T47D (cell line): ENCODE measurements at places on chromosomes 7 and 10.

GRCh38 chr10:116910910-116911309, 61.6 kb downstream of the ENO4 start:
- DNase-seq = no peak

- DNase-seq = no peak
Observed at GRCh38 chr10:52099026-52099600, 215.0 kb upstream of the DKK1 start.

GRCh38 chr7:82704121-82704520, 260.5 kb upstream of the CACNA2D1 start:
- no peak for DNase-seq

- no peak for DNase-seq
Observed at GRCh38 chr7:88818552-88818951, 23.0 kb upstream of the TEX47 start.

DNA sequence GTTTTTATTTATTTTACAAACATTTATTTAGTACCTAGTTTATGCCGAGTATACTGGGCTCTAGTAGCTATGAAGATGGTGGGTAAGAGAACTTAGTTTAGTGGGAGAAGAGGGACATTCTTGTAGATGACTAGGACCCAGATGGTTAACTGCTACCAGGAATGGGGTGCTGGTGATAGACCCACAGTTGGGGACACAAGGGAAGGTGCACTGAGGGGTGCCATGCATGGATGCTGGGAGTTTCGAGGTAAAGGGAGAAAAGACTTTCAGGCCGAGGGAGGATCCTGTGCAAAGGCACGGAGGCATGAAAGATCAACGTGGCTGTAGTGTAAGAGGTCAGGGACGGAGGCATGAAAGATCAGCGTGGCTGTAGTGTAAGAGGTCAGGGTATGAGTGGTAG, 204.2 kb upstream of the HABP2 start:
- DNase-seq = no peak

DNA sequence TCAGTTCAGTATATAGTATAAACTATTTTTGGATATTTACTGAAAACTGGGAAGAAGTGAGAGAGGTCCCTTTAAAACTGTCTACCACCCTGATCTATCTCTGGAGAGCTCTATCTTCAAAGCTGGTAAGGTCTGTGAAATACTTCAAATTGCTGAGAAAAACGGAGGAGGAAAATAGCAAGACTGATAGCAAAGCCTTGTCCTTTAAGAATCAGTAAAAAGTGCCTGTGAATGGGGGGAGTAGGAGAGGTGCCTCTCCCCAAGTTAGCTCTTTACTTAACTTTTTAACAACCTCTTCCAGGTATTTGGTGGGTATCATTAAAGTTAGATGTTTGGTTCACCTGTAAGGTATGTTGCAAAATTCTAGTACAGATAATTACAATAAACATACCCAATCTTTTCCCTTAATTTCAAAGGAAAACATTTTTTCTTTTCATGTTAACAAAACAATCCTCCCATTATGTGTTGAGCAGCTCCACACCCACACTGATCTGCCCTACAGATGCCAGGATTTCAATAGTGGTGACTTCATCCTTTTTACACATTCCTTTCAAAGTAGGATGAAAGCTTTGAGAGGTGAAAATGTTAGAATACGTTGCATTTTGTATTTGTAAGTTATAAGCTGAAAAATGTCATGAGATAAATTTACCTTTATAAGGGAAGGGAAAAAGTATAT, 149.2 kb downstream of the CRPPA start:
- DNase-seq = no peak

- no peak for DNase-seq
Observed at GRCh38 chr7:117091721-117092120, 138.4 kb downstream of the ST7 start.

GRCh38 chr10:49375611-49376010, 20.3 kb downstream of the DRGX start:
- DNase-seq = no peak

DNA sequence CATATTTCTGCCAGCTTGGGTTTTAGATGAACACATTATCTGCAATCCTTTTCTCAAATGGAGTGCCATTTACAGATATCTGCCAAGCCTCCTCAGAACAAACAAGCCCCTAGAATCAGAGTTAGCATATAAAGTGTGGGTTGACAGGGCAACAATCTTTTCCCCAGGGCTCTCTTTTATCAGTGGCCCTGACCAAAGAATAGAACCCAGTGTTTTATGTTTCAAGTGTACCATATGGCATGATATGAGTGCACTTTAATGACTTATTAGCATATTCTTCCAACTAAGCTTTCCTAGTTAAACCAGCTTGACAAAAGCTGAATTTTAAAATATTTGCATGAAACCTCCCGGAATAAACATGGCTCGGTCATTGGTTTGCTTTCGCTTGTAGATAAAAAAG, 57.3 kb downstream of the EVX1 start:
- DNase-seq = no peak

GRCh38 chr7:51295440-51296245, 21.0 kb downstream of the COBL start:
- no peak for DNase-seq

GRCh38 chr7:35553519-35553918, 141.4 kb downstream of the HERPUD2 start:
- no peak for DNase-seq

DNA sequence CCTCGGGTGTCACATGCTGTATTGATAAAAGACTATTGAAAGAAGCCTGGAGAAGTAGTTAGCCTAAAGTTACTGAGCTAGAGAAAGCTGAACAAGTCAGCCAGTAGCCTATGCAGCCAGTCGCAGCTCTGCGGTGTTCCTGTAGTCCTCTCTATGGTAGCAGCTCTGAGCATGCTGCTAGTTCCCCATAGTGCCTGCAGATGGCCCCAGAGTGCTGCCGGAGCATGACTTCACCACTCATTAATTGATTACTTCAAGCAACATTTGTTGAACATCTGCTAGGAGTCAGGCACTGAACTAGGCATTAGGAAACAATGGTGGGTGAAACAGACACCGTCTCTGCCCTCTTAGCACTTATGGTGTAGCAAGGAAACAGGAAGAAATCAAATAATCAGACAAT, 422.7 kb downstream of the SORCS3 start:
- peak; percentile 4 for DNase-seq

- no peak for DNase-seq
Observed at GRCh38 chr7:10860516-10860915, 113.2 kb upstream of the PHF14 start.

DNA sequence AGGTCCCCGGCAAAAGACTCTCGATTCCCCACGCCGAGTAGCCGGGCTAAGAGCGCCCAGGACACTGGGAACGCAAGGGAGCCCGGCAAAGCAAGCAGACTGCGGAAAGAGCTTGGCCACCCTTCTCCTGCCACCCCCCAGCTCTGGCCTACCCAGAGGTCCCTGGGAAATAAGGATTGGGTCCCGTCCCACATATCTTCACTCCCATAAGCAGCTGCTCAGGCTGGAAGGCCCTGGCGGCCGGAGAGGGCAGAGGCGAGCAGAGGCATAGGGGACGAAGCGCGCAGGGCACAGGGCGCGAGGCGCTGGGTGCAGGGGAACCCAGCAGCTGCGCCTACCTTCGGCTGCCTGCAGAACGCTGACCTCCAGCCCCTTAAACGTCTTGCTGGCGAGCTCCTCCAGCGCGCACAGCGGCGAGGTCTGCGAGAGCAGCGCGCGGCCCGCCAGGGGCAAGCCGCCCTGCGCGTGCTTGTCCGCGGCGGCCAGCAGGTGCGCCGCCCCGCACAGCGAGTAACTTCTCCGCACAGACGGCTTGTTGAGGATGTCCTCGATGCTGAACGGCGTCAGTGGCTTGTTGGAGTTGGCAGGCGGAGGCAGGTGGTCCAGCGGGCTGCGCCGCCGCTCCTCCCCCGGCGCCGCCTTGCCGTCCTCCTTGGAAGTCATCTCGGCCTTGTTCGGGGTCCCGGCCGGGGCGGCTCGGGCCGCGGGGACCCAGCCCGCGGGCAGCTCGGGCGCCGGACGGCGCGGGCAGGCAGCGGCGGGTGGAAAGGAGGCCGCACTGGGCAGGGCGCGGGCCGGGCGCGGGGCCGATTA, 904 bp downstream of the LBX1 start:
- DNase-seq = no peak

GRCh38 chr7:137969828-137970227, 32.1 kb downstream of the CREB3L2 start:
- DNase-seq = no peak

DNA sequence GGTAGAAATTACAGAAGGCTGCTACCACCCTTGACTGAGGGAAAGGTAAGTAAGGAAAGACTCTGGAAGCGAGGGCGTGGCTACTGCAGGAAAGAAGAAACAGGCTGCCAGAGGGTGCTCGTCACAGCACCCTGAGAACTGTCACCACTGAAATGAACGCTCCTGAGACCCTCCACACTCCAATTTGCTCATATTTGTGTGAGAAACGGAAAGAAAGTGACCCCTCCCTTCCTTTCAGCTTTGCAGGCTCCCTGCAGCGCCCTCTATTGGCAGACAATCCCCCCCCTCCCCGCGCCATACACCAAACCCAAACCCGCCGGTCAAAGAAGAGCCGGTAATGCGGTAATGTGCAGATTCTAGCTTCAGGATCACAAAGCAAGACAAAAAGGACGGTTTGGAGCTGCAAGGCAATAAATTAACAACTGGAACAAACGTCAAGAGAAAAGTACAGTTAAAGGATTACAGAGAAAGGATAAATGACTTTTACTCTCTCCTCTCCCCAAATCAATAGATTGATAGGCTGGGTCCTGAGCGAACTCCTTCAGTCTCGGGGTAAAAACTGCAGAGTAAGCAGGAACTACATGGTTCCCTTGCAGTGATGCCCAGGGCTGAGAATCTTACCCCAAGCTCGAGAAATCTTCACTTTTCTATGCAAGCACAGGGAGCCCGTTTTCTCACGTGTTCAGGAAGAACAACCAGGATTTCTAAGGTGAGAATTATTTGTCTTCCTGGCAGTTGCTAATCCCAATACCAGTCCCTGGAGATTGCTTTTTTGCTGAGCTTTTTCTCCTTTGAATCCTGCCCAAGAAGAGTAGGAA, 47.6 kb downstream of the STEAP1B start:
- peak; percentile 71 for DNase-seq

DNA sequence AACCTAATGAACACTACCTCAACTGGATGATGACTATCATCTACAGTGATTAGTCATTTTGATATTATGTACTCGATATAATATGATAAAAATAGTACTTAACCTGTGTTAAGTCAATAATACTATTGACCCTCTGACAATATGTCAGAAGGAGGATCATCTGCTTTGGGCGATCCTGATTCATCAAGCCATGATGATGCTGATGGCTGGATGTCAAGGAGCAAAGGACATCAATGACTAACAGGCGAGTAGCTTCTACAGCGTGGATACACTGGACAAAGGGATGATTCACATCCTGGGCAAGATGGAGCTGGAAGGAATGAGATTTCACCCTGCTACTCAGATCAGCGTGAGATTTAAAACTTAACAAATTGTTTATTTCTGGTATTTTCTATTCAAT, 94.4 kb upstream of the SKAP2 start:
- DNase-seq = no peak

DNA sequence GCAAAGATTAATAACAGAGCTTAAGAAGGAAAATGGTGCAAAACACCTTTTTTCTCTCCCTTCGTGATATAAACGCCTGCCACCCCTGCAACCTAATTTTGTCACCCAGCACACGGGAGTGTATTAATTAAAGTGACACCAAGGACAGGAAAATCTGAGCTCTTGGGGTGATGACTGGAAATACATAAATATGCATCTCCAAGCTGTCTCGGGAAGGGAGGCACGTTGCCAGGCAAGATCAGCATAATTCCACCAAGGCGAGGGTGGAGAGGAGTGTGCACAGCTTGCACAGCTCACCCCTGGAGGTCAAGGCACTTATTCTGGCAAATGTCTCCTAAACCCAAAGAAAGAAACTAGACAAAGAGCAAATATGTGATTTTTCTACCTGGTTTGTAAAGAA, 700.9 kb downstream of the GRID1 start:
- no peak for DNase-seq

DNA sequence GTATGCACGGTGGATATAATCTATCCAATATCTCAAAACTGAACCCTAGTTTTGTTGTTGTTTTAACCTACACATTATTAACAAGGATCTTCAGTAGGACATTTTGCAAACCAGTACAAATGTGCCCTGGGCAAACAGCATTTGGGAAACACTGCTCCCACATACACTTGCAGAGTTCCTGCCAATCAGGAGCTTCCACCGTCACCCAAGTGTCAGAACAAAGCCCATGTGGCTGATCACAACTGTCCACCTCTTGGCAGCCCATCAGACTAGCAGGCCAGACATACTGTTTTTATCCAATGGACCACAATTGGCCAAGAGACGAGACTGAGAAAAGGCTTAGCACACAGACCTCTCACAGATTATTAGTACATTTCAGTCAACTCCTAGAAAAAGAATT, 200.4 kb downstream of the FAM107B start:
- no peak for DNase-seq
